ENCODE measurements at places on chromosomes 12 and 14. TPM values are rescaled to one million over a fixed set of nuclear protein-coding genes. Genes with fewer than 3 reads are reported as not detected.

DNA sequence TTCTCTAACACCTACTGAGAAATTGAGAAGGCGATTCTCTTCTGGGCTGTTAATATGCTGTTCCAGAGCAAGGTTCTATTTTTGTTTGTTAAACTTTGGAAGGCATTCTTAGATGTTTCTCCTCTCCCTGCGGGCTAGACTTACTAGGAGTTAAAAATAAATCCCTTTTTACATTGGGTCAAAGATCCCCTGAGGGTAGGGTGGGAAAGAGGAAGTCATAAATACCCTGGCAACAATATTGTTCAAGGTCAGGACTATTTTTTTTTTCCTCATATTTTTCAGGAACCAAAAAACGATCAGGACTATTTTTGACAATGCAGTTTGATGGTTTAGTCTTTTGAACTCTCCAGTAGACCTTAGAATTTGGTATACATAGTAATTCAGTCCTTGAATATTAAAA lies 12.0 kb upstream of the SLC2A14 start:
- peaks cover 4% of the 10 kb centered on the region for H3K27me3 ChIP-seq
- no peaks in the 10 kb centered on the region for H3K4me1 ChIP-seq
- DNase-seq, result no peak
- H3K27ac ChIP-seq, result no peak overlapping the region
- H3K4me3 ChIP-seq, result no peak overlapping the region
- no peaks in the 10 kb centered on the region for H3K36me3 ChIP-seq

DNA sequence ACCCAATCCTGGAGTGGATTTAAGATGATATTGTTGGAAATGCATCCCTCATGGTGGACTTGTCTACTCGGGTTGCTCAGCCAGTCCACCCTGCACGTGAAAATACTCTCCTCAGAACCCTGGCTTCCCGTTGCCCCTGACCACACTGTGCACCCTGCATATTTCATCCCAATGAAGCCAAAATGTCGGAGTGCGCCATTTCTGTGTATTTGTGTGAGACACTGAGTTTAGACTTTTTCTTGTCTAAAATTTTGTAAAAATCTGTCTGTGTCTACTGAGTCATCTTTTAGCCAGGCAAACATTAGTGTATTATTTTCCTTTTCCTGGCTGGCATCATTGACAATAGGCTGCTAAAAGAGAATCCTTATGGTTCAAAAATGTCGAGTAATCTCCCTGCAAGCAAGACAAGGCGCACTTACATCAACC lies 485 bp upstream of the PNMA1 start:
- H3K27me3 ChIP-seq, result no peaks in the 10 kb centered on the region
- H3K4me3 ChIP-seq, result peak overlapping the region; percentile 64
- peaks cover 15% of the 10 kb centered on the region for H3K36me3 ChIP-seq
- H3K4me1 ChIP-seq, result peaks cover 26% of the 10 kb centered on the region
- no peak for DNase-seq
- H3K27ac ChIP-seq, result no peak overlapping the region

DNA sequence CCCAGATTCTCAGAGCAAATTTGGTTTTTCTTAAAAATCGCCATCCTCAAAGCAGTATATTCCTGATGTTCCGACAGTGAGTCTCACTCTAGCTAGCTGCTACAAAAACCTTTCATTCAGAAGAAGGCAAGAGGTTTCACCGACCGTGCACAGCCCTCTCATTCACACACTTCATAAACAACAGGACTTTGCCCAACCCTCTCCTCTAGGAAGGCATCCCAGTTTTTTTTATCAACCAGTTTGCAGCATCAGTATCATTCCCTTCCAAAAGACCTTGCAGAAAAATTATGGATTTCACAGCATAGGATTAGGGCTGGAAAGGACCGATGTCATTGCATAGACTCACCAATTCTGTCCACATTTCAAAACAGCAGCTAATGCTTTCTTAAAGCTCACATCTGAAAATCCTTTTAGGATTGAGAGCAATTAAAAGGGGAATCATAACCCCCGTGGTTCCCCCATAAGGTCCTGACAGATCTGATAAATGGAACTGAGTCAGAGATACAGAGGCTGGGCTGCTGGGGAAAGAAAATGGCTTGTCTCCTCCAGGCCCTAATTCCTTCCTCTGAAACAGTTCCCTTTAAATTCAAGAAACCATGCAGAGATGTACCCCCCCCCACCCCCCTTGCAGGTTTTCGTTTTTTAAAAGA lies 597 bp downstream of the SVOP start:
- DNase-seq, result no peak
- peaks cover 36% of the 10 kb centered on the region for H3K27me3 ChIP-seq
- no peak overlapping the region for H3K4me3 ChIP-seq

- no peak for DNase-seq
- H3K4me1 ChIP-seq, result no peaks in the 10 kb centered on the region
- H3K27ac ChIP-seq, result no peak overlapping the region
- no peak overlapping the region for H3K4me3 ChIP-seq
Measured at GRCh38 chr12:5246196-5246595, 185.7 kb upstream of the NTF3 start.

Gene SLC2A14
- 0.14 TPM for total RNA-seq

Gene PRB2
- total RNA-seq, result not detected

Gene LRTM2
- total RNA-seq, result not detected

Data from activated T-cell treated with anti-CD3 and anti-CD28 coated beads, Interleukin-2, amount 50 U/mL, for 72 hours (primary cell).